ENCODE measurements at places on chromosomes 2 and 18. TPM values are rescaled to one million over a fixed set of nuclear protein-coding genes. Genes with fewer than 3 reads are reported as not detected.

- DNase-seq, result no peak
Measured at GRCh38 chr2:162198239-162198638, 45.0 kb downstream of the FAP start.

DNA sequence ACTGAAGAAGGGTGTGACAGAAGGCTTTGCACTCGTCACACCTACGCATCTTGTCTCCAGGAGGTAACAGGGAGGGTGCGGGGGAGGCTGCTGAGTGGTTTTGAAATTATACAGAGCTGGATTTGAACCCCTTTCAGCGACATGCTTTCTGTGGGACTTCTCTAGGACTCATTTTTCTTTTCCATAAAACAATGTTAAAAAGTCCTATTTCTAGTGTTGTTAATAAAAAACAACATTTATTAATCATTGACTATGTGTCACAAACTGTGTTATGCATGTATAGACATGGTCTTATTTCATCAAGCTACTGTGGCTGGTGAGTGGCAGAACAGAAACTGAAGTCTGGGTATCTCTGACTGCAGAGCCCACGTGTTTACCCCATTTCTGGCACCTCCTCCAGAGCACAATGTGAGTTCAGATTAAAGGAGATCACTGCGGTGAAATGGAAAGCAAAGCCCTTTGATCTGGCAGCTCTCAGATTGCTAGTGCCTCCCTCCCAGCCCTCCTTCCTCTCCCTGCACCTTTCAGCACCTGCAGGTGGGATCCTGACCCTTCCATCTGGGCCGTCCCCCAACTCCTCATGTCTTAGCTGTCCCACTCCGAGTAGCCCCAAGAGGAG, 315.5 kb upstream of the MYT1L start:
- no peak for DNase-seq

GRCh38 chr2:118803012-118803411, 44.4 kb downstream of the EN1 start:
- DNase-seq, result no peak

- no peak for DNase-seq
Measured at GRCh38 chr2:226352941-226353560, 446.6 kb downstream of the IRS1 start.

Gene ITPRID2
- total RNA-seq, result 203 TPM

GRCh38 chr18:32386471-32386870, 84.2 kb downstream of the GAREM1 start:
- DNase-seq, result no peak

- DNase-seq, result no peak
Measured at GRCh38 chr18:71136487-71136886, 847.6 kb downstream of the SOCS6 start.

- DNase-seq, result no peak
Measured at GRCh38 chr2:86037795-86038192, 67.9 kb downstream of the POLR1A start.

GRCh38 chr2:66426244-66427111, 8.4 kb upstream of the MEIS1 start:
- DNase-seq, result no peak
